ENCODE measurements at places on chromosomes 2 and 18.

GRCh38 chr2:198117406-198118041 lies 313.1 kb downstream of the PLCL1 start:
- DNase-seq = no peak

DNA sequence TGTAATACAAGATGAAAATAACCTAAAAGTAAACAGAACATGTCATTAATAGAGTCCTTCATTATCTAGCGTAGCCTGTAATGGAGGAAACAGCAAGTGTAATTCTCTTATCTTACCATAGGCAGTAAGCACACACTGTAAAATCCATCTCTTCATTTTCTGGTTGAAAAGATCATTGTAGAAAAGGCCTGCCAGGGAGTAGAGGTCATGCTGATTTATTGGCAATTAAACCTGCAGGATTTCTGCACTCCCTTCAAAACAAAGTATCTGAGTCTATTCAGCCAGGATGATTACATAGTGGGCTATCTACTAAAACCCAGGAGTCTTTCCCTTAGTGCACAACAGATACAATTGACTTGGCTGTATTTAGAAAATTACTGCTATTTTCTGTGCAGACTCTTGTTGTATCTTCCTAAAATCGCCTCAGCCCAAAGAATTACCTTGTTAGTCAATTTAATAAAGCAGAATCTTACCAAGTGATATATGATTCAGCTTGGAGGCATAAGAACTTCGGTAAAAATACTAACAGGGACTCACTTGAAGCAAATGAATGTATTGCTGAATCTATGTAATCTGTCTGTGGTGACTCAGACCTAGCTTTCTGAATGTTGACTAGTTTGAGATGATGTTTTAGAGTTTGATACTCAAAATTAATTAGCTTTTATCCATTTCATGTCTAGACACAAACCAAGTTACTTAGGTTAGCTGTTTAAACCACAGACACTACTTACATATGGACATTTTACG lies 250.4 kb upstream of the STON1 start:
- no peak for DNase-seq

- DNase-seq = no peak
Observed at GRCh38 chr2:186611526-186611925, 21.7 kb downstream of the ITGAV start.

- DNase-seq = no peak
Observed at GRCh38 chr2:240300261-240300821, 135.1 kb upstream of the GPC1 start.

- DNase-seq = no peak
Observed at GRCh38 chr18:47750889-47751423, 179.5 kb downstream of the SMAD2 start.

DNA sequence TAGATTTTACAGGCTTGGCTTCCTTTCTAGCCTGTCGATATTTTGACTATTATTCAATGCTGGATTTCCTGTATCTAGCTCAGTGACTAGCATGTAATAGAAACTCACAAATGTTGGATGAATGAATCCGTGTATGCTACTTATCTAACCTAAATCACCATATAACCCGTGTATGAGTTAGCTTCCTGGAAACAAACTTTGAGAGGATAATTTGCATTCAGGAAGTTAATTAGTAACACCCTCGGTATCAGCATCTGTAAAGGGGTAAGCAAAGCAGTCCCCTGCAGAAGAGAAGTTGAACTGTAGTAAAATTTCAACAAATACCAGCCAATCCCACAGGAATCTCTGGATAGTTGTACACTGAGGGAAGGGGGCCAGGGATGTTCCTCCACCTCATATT lies 269.4 kb upstream of the LRATD1 start:
- no peak for DNase-seq

GRCh38 chr2:172084395-172084644 lies 987 bp upstream of the DLX1 start:
- no peak for DNase-seq

GRCh38 chr2:99261242-99261641 lies 5.8 kb upstream of the LYG2 start:
- no peak for DNase-seq

GRCh38 chr2:168432100-168432499 lies 24.0 kb upstream of the CERS6 start:
- DNase-seq = no peak

DNA sequence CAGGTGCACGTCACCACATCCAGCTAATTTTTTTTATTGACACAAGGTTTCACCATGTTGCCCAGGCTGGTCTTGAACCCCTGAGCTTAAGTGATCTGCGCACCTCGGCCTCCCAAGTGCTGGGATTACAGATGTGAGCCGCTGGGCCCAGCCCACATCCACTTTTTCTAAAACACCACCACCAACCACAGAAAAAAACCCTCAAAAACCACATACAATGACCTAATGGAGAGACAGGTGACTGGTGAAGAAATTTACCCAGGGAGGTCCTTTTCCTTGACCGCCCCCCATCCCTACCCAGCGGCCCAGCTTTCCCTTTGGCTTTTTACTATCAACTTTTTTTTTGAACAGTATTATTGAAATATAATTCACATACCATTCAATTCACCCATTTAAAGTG lies 47.9 kb downstream of the CACNB4 start:
- no peak for DNase-seq

- no peak for DNase-seq
Observed at GRCh38 chr18:12159446-12159845, 65.8 kb downstream of the ANKRD62 start.

- DNase-seq = no peak
Observed at GRCh38 chr2:46669016-46669415, 189.7 kb downstream of the TMEM247 start.

GRCh38 chr2:38806015-38806732 lies 28.2 kb downstream of the GEMIN6 start:
- no peak for DNase-seq

DNA sequence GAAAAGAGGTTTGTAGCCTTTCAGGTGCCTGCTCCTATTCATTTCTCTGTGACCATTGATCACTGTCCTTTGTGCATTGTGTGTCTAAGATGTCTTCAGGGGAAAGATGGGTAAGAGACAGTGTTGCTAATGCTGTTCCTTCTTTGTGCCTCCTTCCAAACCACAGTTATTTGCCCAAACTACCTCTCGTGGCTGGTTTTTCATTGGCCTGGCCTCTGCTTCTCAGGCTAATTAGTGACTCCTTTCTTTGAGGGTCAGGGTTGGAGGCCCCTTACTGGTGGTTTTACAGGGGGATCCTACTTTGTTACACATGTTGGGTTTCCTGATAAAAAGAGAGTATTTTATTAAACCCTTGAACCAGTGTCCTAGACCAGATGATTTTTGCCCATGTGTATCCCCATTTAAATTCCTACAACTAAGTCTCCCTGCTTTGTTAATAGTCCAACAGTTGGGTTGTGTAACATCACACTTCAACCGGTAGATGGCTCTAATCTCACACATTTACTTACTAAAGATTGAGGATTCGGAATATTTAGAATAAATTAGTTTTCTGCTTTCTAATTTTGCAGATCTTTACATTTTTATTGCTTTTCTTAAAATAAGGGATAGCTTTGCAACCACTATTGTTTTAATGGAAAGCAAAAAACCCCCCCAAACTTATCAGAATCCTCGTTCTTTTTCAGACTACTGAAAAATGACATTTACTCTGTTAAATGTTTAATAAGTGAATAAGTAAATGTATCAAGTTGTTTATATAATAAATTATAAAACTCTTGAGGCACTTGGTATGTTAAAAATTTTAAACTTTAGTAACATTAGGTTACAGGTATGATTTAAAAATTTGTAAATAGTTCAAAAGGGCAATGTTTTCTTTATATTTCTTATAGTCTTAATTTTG lies 2.4 kb downstream of the MARS2 start:
- DNase-seq = no peak

DNA sequence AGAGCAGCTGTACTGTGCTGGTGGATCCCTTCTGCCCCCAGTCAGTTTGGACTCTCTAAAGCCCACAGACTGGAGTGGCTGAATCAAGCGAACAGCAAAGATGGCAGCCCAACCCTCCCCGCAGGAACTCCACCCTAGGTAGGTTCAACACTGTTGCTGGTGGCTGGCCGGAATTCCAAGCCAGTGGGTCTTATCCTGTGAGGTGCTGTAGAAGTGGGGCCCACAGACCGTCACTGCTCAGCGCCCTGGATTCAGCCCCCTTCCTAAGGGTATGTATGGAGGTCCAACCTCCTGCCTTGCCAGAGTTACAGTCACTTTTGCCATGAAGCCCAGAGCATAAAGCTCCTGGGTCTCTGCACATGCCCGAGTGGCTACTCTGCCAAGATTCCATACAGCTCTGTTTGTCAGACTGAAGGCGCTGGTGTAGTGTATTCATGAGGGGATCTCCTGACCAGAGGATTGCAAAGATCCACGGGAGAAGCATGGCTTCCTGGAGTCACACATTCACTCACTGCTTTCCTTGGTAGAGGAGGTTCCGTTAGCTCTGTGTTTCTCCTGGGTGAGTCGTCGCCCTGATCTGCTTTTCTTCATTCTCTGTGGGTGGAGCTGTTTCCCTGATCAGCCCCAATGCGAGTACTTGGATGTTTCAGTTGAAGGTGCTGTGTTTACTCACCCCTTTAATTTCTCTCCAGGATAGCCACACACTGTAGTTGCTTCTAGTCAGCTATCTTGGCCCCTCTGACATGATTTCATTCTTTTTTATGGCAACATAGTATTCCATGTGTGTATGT lies 293.6 kb upstream of the THUMPD2 start:
- no peak for DNase-seq

DNA sequence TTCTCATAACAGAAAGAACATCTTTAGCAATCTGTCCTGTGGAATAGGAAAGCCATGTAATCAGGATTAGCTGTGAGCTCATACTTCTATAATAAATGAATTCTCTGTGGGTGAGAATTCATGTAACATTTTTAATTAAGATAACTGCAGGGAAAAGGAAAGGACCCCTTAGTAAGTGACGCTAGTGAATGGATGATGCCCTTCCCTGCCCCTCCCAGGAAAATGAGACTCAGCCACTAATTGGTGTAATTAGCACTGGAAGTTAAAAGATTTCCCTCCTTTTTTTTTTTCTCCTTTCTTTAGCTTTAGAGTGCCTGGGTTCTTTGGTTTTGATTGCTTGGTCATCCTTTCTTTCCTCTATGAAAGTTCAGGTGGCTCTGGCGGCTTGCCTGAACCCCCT lies 90.3 kb downstream of the VWA3B start:
- DNase-seq = no peak

DNA sequence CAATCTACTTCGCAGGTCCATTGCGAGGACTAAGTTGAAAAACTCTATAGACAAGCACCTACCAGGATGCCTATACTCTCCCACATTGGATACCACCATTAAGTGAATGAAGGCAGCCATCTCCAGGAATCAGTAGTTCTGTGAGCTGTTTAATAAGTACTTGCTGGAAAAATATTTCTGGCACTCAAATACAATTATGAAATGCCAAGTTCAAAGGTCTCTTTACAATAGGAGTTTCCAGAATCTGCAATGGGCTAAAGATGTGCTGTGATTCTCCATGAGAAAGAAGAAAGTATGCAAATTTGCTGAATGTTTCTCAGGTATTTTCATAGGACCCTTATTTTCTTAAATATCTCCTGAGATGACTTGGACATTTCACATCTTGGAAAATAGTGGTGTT lies 103.0 kb downstream of the AP1S3 start:
- no peak for DNase-seq

DNA sequence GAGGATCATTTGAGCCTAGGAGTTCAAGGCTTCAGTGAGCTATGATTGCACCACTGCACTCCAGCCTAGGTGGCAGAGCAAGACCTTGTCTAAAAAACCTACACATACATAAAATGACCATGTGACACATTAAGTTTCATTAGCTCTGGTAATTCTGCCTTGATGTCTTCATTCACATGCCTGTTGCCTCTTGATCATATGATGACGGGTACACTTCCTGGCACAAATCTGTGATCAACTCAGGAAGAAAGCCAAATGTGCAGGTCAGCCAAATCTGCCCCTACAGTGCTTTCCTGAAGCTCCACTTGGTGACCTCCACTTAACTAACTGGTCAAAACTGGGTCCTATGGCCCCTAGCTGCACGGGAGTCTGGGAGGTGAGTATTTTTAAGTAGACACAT lies 54.4 kb upstream of the B3GNT7 start:
- no peak for DNase-seq

DNA sequence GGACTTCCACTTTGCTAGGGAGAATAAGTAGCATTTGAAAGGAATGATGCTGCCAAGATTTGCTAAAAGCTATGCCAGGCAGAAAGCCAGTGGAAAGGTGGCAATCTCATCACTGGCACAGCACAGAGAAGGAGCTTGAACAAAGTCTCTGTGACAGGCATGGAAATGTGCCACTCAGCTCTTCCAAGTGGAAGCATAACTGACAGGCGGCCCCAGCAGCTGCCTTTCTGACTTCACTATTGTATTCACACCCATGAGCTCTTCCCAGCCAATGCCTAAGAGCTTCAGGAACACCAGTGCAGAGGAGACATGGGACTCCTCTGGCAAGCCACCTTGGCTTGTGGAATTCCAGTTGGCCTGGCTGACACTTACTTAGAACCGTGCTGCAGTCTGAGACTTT lies 134.6 kb upstream of the REG3G start:
- DNase-seq = no peak

GRCh38 chr2:101300836-101301235 lies 7.7 kb downstream of the RNF149 start:
- DNase-seq = no peak

GRCh38 chr2:99106913-99107312 lies 34.6 kb upstream of the C2orf15 start:
- no peak for DNase-seq

DNA sequence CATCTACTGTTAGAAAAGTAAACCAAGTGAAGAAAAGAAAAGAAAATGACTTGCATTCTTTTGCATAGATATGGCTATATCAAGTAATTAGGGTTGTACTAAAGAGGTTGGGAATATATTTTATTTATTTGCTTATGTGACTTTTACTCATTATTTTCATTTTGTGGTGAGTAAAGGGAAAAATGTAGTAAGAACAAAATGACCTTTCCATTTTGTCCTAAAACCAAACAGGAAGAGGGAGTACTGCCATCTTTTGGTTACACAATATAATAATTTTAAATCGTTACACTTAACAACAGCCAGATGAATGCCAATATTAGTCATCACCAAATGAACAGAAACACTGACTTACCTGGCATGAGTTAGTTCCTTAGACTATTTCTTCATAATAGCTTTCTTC lies 47.3 kb upstream of the NDUFV2 start:
- no peak for DNase-seq

GRCh38 chr18:13645093-13645492 lies 81.3 kb downstream of the FAM210A start:
- DNase-seq = no peak

DNA sequence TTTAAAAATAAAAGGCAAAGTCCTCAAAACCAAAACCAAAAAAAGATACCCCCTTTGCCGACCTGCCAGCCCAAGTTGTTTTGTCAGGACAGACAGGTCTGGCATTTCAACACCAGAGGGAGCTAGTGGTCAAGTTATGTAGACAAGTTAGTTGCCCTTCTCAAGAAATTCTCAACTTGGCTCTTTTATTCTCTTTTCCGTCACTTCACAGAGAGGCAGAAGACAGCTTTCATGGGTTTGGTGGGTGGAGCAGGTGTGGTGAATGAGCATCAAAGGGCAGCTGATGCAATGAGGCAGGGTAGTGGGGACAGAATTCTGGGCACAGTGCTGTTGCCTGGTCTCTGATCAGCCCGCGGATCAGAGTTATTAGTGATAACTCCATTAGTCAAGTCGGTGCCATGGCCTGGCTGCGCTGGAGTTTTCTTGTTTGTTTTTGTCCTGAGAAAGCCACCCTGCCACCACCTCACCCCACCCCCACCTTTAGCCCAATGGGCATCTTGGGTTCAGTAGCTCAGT lies 303.7 kb upstream of the EPAS1 start:
- peak; percentile 83 for DNase-seq

GRCh38 chr2:207166349-207167098 lies 776 bp upstream of the KLF7 start:
- peak; percentile 39 for DNase-seq

GRCh38 chr18:22210311-22210754 lies 40.9 kb downstream of the GATA6 start:
- DNase-seq = no peak

Data from ascending aorta (tissue), 2 donors.